ENCODE measurements at places on chromosomes 5 and 9.

- peak; percentile 36 for DNase-seq
Observed at GRCh38 chr5:124627815-124628595, 118.4 kb downstream of the ZNF608 start.

- DNase-seq, result no peak
Observed at GRCh38 chr9:76298521-76299144, 95.6 kb downstream of the RFK start.

DNA sequence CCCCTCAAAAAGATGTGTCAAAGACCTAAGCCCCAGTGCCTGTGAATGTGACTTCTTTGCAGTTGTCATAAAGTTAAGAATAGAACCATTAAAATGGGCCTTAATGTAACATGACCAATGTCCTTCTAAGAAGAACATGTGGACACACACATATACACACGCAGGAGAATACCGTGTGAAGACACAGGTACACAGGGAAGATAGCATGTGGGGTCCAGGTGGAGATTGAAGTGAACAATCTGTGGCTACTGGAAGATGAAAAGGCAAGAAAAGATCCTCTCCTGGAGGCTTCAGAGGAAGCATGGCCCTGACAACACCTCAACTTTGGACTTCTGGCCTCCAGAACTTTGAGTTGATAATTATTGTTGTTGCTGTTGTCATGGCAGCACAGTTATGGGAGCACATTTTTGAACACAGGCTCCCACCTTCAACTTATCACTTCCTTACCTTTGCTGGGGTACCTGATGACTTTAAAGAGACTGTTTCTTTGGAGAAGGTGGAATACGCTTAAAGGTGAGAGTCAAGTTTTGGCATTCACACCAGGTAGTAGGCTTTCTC is 123.5 kb upstream of the ADCY2 start:
- DNase-seq, result no peak

GRCh38 chr5:77904362-77904761 is 128.2 kb upstream of the TBCA start:
- no peak for DNase-seq

- DNase-seq, result peak; percentile 61
Observed at GRCh38 chr9:115117999-115118878, at the start of gene TNC. TSS of gene TNC (minus strand) at chr9:115118157. CDS start at chr9:115091018, 27,139 bp downstream.

DNA sequence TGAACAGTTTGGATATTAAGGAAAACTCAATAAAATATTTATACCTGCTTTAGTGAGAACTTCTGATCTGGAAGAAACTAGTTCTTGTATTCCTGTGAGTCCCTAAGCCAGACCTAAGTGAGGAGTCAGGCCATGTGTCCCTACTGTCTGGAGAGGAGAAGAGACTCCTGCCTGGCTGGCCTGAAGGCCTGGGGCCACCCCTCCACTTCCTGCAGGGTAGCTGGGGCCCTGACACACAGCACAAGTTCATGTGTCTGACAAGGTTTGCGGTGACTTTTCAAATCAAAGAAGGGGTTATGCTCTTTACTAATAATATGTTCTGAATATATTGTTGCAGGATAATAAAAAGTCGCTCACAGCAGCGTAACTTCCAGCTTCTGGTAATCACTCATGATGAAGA is 16.1 kb upstream of the IL13 start:
- no peak for DNase-seq

- no peak for DNase-seq
Observed at GRCh38 chr9:77175151-77175550, 2.2 kb upstream of the VPS13A start.

DNA sequence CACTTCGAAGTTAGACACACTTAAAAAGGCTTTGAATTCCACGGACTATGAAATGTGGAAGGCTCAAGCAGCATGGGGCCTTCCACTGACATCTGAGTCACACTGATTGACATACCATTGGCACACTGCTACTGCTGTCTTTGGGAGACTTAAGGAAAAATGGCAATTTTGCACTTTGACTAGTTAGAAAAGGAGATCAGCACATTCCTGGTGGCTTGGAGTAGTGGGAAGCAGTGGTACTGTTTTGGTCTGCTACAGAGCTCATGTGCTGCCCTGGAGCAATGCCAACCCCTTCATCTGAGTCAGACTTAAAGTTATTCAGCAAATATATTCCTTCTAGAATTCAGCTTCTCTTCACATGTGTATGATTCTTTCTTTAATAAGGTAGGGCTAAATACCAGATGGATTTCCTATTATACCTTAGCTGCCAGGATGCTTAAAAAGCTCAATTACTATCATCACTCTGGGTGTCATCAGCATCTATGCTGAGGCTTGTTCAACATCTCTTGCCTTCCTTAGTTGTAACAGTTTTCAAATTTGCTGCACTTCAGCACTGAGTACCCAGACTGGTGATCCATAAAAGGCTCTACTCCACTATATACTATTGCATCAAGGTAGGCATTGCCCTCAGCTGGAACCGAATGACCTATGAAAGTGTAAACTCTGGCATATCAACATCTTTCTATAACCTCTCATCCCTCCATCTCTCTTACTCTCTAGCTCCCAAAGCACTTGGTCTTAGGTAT is 42.3 kb upstream of the MOCS2 start:
- DNase-seq, result no peak

DNA sequence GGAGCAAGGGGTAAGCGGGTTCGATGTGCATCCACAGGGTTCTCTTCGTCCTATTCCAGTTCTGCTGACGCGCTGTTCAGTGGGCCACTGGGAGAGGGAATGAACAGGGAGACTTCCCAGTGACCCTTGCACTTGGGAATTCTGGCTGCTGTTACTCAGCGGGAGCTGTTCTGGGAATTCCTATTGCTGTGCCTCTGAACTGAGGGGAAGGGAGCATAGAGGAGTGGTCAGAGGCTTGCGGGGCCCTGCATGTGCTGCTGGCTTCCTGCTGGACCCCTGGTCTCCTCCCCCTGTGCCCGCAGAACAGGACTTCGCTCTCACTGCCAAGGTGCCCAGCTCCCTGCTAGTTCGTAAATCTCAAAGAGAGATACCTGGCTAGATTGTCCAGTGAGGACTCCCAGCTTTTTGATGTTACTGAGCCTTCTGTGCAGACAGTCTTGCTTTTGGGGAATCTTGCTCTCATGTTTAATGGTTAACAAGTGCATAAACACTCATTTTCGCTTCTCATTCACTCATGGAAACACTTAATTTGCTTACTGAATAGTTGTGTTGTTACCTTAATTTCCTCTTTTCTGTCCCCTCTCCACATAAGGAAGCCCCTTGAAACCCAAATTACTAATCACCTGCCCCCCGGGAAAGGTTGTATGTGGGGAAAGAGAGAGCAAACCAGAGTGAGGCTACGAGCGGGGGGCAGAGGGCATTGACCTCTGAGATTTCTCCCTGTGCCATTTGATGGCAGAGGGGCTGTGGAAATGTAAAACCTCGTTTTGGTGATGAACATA is 5.9 kb downstream of the TRIO start:
- DNase-seq, result no peak

DNA sequence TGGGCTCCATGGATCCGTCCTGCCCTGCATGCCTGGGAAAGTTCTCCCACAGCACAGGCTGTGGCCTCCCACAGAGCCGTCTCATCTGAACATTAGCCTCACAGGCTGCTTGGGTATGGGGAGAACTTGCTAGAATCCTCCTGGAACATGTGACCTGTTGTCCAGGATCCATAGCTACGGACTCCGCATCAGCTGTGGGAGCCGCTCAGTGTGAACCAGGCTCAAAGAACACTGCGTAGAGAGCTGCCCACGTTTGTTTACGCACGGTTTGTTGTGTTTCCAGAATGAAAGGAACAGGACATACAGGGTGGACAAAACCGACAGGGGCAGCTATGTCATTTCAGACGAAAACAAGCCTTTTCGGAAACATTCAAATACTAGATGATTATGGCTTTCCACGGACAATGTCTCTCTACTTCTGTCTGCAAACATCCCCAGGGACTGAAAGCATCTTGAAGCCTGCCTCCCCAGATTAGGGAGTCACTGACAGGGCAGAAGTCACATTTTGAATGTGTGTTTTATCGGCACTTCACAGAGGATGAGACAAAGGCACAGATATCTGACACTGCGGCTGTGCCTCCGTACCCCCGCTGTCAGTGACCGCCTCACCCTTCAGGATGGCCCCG is 390.3 kb downstream of the GADD45G start:
- no peak for DNase-seq

DNA sequence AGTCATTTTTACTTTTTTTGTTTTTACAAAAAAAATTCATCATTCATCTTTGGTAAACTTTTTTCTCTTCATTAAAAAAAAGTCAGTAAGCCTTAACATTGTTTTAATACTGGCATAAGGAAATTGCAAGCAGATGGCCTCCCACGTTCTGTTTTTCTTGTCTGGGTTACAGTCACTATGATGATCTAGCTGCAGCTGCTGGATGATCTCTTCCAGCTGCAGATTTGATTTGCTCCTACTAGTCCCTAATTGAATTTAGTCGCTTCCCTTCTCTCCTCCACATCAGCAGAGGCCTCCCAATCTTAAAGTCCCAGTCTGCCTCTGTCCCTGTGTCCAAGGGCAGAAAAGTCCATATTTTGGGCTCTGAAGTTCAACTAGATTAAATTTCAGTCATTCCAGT is 106.8 kb upstream of the PTGER4 start:
- no peak for DNase-seq

DNA sequence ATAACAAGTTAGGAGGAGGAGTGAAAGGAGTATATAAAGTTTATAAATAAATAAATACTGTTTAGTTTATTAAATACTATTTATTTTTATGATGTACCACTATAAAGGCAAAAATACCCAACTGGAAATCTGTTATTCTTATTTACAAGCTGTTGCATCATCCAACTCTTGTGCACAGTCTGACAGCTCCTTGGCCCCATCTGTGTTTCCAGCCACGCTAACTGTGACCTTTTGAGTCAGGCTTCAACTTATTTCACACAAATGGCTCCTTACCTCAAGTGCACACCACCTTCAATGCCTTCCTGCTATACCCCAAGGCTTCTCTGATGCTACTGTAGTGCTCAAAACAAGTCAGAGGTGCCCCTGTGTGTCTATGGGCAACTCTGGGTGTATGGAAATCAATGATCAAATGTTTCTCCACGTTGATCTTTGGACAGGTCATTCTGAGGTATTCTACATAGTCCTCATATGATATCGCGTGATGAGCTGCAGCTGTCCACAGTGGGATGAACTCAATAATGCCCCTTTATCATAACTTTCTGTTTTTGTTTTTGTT is 303.2 kb upstream of the GRAMD2B start:
- no peak for DNase-seq

GRCh38 chr5:74064225-74064624 is 438.2 kb downstream of the ARHGEF28 start:
- no peak for DNase-seq

GRCh38 chr9:83430681-83431080 is 107.5 kb downstream of the FRMD3 start:
- peak; percentile 3 for DNase-seq

GRCh38 chr9:113807173-113808061 is 68.7 kb upstream of the ZNF618 start:
- DNase-seq, result peak; percentile 29

GRCh38 chr5:108101821-108102220 is 280.1 kb downstream of the FBXL17 start:
- no peak for DNase-seq
